Stimulated activated effector memory CD8-positive, alpha-beta T cell treated with anti-CD3 and anti-CD28 coated beads, Interleukin-12 subunit alpha, Interleukin-12 subunit beta, amount 100 ng/mL, for 72 hours (primary cell): ENCODE measurements at places on chromosomes 16 and 17.

GRCh38 chr16:57209780-57210179 lies 23.7 kb downstream of the RSPRY1 start:
- no peak for DNase-seq

GRCh38 chr16:75836347-75837010 lies 110.2 kb upstream of the CPHXL start:
- DNase-seq, result no peak

GRCh38 chr16:54285414-54286089 lies 1.0 kb downstream of the IRX3 start:
- no peak for DNase-seq

DNA sequence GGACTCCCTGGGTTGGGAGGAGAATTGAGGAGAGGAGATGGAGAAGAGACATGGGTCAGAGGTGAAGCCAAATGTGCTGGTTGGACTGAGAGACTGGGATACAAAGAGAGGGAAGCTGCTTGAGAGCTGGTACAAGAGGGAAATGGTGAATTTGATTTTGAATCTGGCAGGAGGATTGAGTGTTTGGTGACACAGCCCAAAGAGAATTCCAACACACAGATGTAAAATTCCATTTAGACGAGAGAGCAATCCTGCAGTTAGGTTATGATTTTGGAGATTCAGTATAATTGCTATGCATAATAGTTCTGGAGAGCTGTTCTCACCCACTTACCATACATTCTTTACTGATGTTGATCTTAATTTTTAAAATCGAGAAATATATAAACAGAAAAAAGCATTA lies 57.7 kb downstream of the HSD17B2 start:
- no peak for DNase-seq

DNA sequence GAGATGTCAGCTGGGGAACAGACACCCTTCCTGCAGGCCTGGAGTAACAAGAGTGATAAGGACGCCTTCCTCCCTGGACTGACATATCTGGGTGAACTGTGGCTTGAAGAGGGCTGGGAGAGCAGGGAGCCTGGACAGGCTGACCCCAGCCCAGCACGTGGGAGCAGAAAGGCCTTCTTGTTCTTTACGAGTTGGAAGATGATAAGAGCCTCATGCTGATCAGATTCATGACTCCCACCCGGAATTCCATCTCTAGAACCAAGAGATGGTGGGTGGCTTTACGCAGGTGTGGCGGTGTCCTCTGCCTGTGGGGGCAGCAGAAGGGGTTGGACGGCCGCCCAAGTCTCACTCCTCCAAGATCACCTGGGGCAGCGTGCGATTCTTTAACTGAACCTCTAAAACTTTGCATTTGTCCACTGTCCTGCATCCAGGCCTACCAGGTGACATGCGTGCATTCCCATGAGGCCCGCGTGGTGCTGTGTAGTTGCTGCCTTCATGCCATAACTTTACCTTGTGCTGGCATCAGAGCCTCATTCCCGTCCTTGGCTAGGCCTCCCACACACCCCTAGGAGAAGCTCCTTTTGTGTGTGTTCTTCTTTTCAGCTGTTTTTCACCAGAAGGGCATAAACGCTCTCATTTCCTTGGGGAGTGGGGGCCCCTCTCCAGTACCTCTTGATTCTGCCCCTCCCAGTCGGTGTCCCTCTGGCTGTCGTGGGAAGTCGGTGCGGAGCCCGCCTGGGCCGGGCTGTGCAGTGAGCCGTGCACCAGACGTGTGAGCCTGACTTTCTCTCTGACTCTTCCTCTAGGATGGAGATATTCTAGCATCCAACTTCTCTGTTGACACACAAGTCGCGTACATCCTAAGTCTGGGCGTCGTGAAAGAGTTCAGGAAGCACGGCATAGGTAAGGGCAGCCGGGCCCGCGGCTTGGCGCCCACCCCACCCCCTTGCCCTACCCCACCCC lies 13.3 kb downstream of the C16orf90 start:
- DNase-seq, result no peak

DNA sequence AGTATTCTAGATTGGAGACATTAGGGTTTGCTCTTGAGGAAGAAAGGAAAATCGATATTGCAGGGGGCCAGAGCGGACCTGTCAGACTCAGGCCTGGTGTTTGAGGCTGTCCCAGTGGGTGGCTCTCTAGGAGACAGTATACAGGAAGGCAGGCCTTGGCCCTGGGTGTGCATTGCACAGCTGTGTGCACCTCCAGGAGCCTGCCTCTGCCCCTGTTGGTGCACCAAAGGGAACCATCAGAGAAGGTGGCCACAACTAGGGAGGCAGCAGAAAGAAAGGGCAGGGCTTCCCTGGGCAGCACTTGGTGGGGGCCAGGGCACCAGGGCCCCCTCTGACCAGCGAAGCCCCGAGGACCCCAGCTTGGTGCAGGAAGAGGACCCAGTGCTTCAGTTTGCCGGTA lies 188.0 kb downstream of the NTN1 start:
- no peak for DNase-seq

- DNase-seq, result no peak
Measured at GRCh38 chr16:11603331-11603750, 16.6 kb upstream of the LITAF start.

DNA sequence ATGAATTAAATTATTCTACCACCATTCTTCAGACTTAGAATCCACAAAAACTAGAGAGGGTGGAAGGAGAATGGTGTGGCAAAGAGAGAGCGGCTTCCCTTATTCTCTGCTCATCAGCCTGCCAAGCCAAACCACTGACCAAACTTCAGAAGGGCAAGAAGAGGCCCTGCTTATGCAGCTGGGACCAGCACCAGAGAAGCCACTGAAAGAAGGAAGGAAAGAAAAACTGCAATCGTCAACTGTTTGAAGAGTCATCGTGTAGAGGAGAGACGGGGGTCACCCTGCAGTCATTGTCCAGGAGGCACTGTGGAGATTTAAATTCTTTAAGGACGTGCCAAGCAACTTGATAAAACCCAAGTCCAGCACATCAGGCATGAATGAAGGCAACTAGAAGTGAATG lies 15.6 kb downstream of the PMP22 start:
- DNase-seq, result no peak

DNA sequence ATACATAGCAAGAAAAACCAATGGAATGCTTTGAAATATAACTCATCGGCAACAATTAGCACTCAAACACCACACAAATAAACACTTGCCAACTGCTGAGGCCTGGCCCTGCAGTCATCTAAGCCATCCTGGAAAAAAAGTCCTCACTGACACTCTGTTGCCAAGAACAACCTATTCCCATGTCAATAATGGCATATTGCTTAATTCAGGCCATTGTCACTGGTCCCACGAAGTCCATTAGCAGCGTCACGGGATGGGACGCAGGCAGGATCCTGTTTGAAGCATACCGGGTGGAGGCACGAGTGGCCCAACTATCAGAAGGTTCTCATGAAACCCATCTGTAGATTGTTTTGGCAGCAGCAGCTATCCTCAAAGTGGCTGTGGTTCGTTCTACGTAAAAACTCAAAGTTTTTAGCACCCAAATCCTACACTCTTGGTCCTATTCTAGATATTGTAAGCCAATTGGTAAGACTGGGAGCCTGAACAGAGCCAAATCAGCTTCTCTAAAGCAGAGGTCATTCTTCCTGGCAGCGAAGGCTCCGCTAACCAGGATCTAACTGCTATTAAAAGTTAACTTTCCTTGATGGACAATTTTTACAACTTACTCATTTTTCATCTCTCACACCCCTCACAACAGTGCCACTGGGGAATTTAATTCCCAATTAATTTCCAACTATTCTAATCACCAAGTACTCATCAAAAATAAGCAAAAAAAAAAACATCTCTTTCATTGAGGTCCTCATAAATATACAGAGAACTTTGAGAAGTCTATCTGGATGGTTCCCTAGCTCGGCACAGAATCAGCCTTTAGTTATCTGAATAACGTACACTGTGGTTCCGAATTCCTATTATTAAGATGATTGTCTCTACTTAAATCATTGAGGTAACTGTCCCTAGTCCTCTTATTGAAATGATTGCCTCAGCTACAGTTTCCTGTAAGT lies 91.5 kb downstream of the ZFHX3 start:
- DNase-seq, result no peak

- no peak for DNase-seq
Measured at GRCh38 chr17:75450270-75450669, 6.2 kb upstream of the TMEM94 start.

- DNase-seq, result no peak
Measured at GRCh38 chr17:29718446-29719039, 95.8 kb upstream of the CORO6 start.

- DNase-seq, result no peak
Measured at GRCh38 chr17:78883533-78884131, 19.4 kb downstream of the CEP295NL start.

- DNase-seq, result no peak
Measured at GRCh38 chr17:62111562-62112171, 46.6 kb upstream of the MED13 start.

DNA sequence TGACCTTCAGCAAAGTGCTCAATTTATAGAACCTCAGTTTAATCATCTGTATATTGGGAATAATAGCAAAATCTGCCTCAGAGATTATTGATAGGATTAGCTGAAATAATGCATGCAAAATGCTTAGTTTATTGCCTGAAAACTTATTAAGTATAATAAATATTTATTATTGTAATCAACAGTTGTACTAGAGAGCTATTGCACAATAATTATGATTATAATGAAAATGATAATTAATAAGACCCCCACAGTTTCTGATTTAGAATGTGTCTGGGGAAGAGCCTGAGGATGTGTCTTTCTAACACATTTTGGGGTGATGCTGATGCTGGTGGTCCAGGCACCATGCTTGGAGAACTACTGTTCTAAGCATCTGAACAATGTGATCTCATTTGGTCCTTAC lies 419.6 kb downstream of the NPIPA7 start:
- no peak for DNase-seq

GRCh38 chr17:72747501-72747900 lies 345.0 kb downstream of the SLC39A11 start:
- DNase-seq, result no peak

GRCh38 chr17:16878606-16879005 lies 93.3 kb downstream of the TNFRSF13B start:
- DNase-seq, result no peak
